Glomerular endothelial cell (primary cell): ENCODE measurements at places on chromosomes 6 and 20. TPM values are rescaled to one million over a fixed set of nuclear protein-coding genes. Genes with fewer than 3 reads are reported as not detected.

The LEMD2 gene
- total RNA-seq = 40.4 and 69.3 TPM in 2 replicates

The TP53TG5 gene
- not detected in 2 replicates for total RNA-seq

The MCM8 gene
- 4.6 and 4.7 TPM in 2 replicates for total RNA-seq

The NR2E1 gene
- total RNA-seq = not detected in 2 replicates

The SALL4 gene
- 0.92 and 1.8 TPM in 2 replicates for total RNA-seq

The FAM229B gene
- 6.2 and 29.2 TPM in 2 replicates for total RNA-seq

The PXMP4 gene
- 9.2 and 11.5 TPM in 2 replicates for total RNA-seq

The HAO1 gene
- not detected in 2 replicates for total RNA-seq

The CRISP3 gene
- not detected in 2 replicates for total RNA-seq

The PCMT1 gene
- total RNA-seq = 94.4 and 101 TPM in 2 replicates

The MLN gene
- not detected in 2 replicates for total RNA-seq

The PTPRT gene
- total RNA-seq = not detected in 2 replicates

The NOTCH4 gene
- 66.1 and 242 TPM in 2 replicates for total RNA-seq

The TREM1 gene
- total RNA-seq = not detected in 2 replicates

The DDO gene
- 0.53 and 2.0 TPM in 2 replicates for total RNA-seq

The SCGN gene
- not detected in 2 replicates for total RNA-seq

The TRERF1 gene
- total RNA-seq = 1.2 and 2.5 TPM in 2 replicates

The PRSS35 gene
- total RNA-seq = 0.12 TPM in 1 of 2 replicates, not detected in the other

The MLIP gene
- 0.58 and 2.9 TPM in 2 replicates for total RNA-seq

The SLC22A2 gene
- total RNA-seq = not detected in 2 replicates

The WFDC5 gene
- total RNA-seq = not detected in 2 replicates

The LGSN gene
- total RNA-seq = not detected in 2 replicates

The FNDC11 gene
- 0.44 and 0.99 TPM in 2 replicates for total RNA-seq

The RNF144B gene
- total RNA-seq = 30.3 and 33.4 TPM in 2 replicates

The NOX3 gene
- total RNA-seq = not detected in 2 replicates

The ARMH2 gene
- not detected in 2 replicates for total RNA-seq

The METTL24 gene
- 0.82 TPM in 1 of 2 replicates, not detected in the other for total RNA-seq

The JPH2 gene
- total RNA-seq = 0.58 and 1.5 TPM in 2 replicates

The AIF1 gene
- total RNA-seq = not detected in 2 replicates

The TFAP2D gene
- not detected in 2 replicates for total RNA-seq

The MEP1A gene
- total RNA-seq = not detected in 2 replicates

The TMC2 gene
- not detected in 2 replicates for total RNA-seq

The CD40 gene
- 9.3 and 14.0 TPM in 2 replicates for total RNA-seq

The TMEM244 gene
- not detected in 2 replicates for total RNA-seq

The AFG1L gene
- 1.5 and 3.7 TPM in 2 replicates for total RNA-seq

The ZC3H12D gene
- not detected in 2 replicates for total RNA-seq

The BMP2 gene
- total RNA-seq = 17.7 and 26.9 TPM in 2 replicates

The OOEP gene
- total RNA-seq = not detected in 2 replicates

The LAMA4 gene
- total RNA-seq = 503 and 840 TPM in 2 replicates

The PPP1R16B gene
- total RNA-seq = 56.4 and 132 TPM in 2 replicates

The BLTP3A gene
- 5.5 and 9.0 TPM in 2 replicates for total RNA-seq

The TRIM10 gene
- total RNA-seq = not detected in 2 replicates

The BNIP5 gene
- total RNA-seq = not detected in 2 replicates

The TTBK1 gene
- total RNA-seq = 0.06 TPM in 1 of 2 replicates, not detected in the other

The ANKRD66 gene
- not detected in 2 replicates for total RNA-seq

The EHMT2 gene
- total RNA-seq = 39.0 and 46.4 TPM in 2 replicates

The IL17F gene
- not detected in 2 replicates for total RNA-seq

The ELOVL4 gene
- total RNA-seq = 2.6 and 3.6 TPM in 2 replicates

The MCHR2 gene
- not detected in 2 replicates for total RNA-seq

The TRIM15 gene
- total RNA-seq = not detected in 2 replicates

The IP6K3 gene
- total RNA-seq = not detected in 2 replicates

The SLC17A1 gene
- total RNA-seq = not detected in 2 replicates

The SAMD5 gene
- total RNA-seq = 4.6 and 9.0 TPM in 2 replicates
